ENCODE measurements at places on chromosomes 1 and 21.
A peak's percentile ranks its signal among the peaks of the same experiment; 100 is the strongest.

DNA sequence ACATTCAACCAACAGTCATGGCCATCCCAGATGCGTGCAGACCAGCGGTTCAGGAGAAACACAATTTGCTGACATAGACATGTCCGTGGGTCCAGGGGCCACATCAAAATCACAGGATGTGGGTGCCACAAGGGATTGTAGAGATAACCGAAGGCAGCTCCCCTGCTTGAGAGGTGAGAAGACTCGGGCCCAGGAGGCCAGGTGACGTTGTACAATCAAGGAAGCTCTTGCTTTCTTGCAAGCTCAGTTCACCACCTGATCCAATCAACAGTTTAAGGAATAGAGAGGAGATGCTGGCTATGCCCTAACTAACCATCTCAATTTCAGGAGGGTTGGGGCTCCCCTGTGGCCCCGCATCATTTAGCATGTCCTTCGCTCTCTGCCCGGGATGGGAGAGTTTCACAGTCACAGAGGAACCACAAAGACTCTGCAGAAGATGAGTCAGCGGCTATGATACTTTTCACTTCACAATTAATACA, 19.5 kb downstream of the UBASH3A start:
- no peak for DNase-seq

- DNase-seq, result no peak
Measured at GRCh38 chr1:41387667-41388091, 26.4 kb downstream of the FOXO6 start.

DNA sequence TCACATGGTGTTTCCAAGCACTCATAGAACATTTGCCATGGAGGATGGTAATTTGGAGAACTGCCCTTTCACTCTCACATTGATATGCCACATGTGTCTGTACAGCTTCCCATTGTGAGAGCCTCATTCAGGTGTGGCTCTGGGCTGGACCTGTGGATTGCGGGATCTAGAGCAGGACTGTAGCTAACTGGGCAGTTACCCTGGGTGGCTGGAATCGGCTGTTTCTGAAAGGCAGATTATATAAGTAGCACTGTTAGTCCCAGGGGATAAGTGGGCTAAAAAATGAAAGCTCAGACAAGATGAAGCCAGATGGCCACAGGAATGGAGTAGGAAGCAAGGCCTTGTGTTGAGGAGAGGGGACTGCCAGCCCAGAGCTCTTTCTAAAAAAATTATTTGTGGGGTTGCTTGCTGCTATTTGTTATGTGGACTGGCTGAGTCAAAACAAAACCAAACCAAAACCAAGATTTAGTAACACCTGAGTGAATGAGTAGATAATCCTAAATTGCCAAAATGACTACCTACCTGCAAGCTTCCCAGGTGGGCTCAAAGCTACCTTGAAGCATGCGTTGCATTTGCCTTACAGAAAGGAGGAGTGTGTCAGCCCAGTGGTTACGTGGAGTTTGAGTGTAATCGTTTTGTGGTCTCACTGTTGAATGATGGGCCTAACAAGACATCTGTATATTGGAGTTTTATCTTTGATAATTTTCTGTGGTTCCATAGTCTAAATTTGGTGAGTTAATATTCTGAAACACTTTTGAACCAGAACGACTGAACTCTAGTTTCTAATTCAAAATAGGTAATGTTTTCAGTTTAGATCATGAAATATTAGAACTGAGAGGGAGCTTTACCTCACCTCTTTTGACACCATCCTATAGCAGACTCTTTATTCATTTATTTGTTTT, 58.0 kb downstream of the SDCCAG8 start:
- no peak for DNase-seq

DNA sequence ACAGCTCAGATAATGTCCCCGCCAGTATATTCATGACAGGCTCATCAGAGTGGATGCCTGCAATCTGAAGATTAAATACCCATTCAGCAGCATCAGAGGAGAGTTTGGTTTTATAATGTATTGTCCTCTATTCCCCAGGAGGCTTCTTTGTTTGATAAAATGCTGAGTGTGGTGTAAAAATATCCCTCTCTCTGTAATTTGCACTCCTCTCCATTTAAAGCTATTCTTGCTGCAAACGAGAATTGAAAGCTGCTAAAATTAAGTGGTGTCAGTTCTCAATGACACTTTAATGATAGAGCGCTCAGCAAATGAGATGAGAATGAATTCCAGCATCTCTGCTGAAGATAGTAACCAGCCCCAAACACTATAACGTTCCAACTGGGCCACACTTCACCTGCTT, 205.7 kb upstream of the RRP15 start:
- no peak for DNase-seq

DNA sequence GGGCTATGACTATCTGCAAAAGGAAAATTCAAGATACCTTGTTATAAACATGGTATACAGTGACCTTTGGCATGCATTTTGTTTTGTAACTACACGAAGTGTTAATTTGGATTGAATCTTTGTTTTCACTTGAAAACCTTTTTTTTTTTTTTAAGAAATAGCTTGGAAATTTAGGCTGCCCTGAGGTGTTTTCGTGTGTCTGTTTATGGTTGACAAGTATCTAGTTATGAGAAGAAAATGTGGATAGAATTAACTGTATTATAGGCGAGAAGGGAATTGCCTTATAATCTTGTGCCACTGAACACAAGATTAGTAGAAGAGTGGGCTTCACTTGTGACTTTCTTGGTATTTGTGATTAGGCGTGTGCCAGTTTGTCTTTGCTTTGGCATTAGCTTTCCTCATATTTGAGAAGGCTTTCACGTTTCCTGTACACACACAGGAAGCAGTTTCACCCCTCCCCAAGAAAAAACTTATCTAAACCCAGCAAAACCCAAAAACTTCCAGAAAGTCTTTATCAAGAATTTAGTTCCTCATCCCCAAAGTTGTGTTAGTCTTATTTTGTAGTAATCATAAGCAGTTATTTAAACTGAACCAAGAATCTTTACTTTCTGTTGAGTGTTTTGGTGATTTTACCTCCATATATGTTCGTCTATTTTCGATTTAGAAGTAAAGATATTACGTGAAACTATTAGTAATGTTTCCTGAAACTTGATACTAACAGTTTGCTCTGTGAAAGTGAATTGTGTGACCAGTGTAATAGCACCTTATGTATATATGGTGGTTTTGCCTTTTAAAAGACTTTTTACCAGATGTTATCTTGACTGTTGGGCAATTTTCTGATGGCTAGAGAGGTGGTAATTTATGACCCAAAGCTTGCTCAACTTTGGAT, 3.8 kb downstream of the DYRK1A start:
- no peak for DNase-seq

GRCh38 chr1:33931111-33931475, 67.2 kb downstream of the HMGB4 start:
- no peak for DNase-seq

- DNase-seq, result no peak
Measured at GRCh38 chr1:115980156-115980555, 3.8 kb downstream of the SLC22A15 start.

- DNase-seq, result no peak
Measured at GRCh38 chr1:153848805-153849204, 73.6 kb downstream of the SLC27A3 start.

- DNase-seq, result no peak
Measured at GRCh38 chr21:38913893-38914527, 108.3 kb downstream of the ETS2 start.

DNA sequence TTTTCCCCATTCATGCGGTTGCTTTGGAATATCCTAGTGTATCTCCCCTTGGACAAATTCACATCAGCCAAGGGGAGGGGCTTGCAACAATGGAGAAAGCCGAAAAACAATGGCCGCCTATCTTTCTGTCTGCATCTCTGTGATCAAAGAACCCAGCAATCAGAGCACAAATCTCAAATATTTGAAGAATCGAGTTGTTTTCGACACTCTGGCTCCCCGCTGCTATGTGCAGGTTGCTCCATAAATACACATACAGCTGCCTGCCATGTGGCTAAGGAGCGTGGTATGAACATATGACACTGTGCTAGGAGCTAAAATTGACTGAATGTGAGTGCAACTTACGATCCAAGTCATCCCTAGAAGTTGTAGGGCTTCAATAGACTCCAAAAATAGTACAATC, 8.5 kb downstream of the CFHR4 start:
- no peak for DNase-seq

DNA sequence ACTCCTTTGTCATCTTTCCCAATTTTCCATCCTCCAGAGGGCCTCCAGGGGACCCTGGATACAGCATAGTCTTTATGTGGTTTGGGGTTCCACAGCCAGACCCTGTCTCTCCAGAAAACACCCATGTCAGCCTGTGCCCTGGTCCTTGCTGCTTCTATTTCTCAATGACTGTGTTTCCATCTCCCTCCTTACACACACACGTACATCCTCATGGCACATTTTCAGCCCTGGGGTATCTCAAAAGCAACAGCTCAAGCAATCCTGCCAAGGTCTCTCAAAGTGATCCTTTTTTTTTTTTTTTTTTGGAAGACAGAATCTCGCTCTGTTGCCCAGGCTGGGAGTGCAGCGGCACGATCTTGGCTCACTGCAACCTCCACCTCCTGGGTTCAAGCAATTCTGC, 22.3 kb downstream of the QSOX1 start:
- DNase-seq, result no peak

DNA sequence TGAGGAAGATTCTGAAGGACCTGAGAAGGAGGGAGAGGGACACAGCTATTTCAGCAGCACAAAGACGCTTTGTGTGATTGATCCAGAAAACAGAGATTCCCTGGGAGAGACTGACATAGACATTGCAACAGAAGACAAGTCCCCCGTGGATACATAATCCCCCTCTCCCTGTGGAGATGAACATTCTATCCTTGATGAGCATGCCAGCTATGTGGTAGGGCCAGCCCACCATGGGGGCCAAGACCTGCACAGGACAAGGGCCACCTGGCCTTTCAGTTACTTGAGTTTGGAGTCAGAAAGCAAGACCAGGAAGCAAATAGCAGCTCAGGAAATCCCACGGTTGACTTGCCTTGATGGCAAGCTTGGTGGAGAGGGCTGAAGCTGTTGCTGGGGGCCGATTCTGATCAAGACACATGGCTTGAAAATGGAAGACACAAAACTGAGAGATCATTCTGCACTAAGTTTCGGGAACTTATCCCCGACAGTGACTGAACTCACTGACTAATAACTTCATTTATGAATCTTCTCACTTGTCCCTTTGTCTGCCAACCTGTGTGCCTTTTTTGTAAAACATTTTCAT, 161.3 kb upstream of the SGIP1 start:
- no peak for DNase-seq

- no peak for DNase-seq
Measured at GRCh38 chr21:44846224-44846484, 27.3 kb downstream of the PTTG1IP start.

- no peak for DNase-seq
Measured at GRCh38 chr1:11285883-11286734, 13.1 kb downstream of the UBIAD1 start.

DNA sequence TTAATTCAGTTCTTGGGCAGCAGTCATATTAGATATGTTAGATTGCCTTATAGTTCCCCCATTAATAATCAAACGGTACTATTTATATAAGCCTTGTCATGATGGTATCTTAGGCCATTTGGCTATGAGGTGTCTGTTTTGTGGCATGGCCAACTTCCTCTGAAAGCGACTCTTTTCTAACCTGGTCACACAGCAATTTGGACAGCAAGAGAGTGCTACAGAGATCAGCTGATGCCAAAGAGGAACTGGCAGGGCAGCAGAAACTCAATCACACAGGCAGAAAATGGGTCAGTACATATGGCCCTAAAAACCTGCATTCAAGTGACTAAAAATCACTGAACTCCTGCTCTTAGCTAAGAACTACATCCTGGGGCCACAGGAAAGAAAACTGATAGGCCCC, 13.4 kb upstream of the MUTYH start:
- DNase-seq, result no peak

GRCh38 chr1:143748906-143749305, 222.9 kb downstream of the FAM72C start:
- no peak for DNase-seq

GRCh38 chr1:30765556-30766434, 8.2 kb upstream of the LAPTM5 start:
- no peak for DNase-seq

DNA sequence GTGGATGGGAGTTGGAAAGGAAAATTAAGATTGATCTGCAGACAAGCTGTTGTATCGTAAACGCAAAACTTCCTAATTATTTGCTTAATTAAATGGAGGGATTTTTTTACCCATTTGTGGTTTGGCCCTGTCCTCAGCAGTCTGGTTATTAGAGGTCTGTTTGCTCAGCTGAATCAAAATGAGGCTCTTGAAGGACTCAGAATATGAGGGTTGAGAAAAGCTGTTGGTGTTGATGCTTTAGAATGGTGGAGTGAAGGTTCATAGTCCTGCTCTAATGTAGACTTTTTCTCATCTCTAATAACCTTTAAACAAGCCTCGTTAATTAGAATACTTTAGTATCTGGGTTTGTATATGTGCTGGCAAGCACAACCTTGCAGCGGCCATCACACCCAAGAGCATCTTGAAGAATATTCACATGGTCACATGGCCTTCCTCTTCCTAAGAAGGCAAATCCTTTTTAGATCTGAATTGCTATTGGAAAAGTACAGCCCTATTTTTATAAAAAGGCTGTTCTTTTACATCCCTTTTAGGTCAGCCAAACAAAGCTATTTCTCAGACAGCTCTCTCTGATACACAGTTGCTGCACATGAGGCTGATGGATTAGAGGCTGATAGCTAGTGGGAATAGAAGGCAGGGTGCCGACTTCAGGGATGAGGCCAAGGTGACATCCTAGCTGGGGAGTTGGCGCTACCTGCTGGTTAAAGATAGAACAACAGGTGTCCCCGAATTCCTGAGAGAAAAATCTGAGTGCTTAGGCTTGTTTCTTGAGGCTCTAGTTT, 53.8 kb downstream of the MACF1 start:
- DNase-seq, result peak; percentile 69

- DNase-seq, result no peak
Measured at GRCh38 chr1:116370181-116370580, 2.9 kb upstream of the ATP1A1 start.

DNA sequence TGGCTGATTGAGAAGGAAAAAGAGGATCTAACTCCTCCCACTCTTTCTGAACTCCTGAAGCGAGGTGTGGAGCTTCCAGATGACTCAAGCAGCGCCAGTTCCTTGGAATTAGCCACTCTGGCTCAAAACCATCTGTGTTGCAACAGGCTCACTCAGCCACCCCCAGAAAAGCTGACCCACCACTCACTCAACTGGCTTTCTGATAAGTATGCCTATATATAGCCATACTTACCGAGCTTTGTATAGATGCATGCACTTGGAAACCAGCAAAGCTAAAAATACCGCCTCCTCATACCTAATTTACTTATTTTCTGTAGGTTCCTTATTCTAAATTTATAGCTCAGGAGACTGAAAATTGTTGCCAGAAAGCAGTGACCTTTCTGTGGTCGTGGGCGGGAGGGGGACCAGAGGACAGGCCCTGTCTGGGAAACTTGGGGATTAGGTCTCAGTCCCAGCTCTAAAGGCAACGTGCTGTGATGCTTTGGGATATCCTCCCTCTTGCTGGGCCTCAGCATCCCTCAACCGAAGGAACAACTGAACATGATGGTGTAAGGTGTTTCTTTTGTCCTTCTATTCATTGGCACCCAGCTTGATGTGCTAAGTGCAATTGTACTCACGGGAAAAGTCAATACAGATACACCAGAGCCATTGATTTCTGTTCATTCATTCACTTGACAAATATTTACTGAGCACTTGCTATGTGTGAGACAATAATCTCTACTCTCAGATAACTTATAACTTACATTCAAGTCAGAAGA, 65.7 kb downstream of the NENF start:
- DNase-seq, result no peak
